SHP77 (cell line): ENCODE measurements at places on chromosomes 5 and 9.

DNA sequence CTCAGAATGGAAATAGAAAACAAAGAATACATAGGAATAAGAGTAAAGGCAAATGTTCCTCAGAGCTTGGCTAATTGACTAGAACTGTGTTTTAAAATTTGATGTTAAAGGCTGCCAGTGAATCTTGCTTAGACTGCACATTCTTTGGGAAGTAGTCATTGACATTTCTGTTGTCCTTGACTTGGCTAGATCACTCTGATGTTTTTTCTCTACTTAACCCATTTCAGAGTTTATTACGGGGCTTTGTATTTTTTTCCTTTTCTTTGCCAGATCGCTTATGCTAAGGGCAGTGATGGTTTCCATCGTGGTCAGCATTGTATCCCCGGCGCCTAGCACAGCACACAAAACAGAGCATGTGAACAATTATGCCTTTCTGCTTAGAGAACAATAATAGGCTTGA lies 1126.7 kb upstream of the CDH9 start:
- no peak for DNase-seq

DNA sequence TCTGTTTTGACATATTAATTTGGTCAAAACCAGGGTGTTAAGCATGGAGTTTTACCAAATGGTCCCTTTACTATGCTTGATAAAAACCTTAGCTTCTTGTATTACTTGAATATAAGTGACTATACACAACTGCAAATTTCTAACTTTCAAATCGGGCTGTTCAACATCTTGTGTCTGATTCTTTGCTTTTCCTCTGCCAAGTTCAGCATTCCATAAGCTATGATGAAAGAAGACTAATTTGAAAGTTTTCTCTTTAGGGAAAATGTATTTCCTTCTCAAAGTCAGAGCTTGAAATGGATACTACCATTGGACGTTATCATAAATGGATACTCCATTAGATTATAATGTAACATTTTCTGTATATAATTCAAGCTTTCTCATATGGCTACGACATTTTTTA lies 792.9 kb downstream of the EFNA5 start:
- DNase-seq, result no peak

DNA sequence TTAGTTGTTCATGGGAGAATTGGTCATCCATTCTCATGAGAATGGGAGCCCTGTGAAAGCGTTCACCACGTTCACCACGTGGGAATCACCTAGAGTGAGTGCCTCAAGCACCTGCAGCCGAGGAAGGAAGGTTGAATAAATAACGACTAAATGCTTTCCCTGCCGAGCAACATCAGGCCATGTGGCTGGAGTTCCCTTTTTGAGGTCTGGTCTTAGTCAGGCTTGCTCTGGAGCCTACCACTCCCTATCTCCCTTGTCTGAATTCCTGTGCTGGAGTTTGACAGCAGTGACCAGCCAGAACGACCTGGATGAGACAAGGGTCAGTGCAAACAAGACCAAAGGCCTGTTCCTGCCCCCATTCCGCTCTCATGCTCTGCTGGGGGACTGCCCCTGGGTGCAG lies 28.5 kb downstream of the KCNMB1 start:
- no peak for DNase-seq

DNA sequence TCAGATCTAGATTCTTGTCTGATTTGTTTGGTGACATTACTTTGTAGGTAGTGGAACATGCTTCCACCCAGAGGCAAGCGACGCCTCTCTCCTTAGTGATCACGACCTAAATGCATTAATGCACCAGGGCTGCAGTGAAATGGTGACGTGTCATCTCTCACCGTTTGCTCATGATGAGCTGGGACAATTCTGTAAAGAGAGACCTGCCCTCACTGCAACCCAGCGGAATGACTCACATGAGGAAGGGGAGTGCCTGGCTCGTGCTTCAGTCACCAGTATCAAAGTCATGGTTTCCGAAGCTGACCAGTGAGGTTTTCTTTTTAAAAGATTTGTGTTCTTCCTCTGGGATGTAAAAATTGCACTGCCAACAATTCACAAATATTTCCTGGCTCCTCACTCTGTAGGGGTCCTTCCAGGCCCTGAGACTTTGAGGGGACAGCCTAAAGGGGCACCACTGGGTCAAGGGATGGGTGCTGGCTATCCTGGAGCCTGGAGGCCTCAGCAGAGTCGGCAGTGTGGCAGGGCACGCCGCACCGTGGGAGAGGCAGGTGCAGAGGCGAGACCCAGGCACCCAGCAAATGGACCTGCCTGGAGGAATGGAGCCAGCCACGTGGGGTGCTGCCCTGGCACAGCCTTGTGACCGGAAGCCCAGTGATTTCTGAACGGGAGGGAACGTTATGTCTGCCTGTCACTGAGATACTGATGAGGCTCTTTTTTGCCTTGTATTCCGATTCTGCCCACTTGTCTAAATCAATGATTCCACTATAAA lies 17.3 kb downstream of the QSOX2 start:
- no peak for DNase-seq

- no peak for DNase-seq
Measured at GRCh38 chr5:173916233-173916632, 28.1 kb downstream of the CPEB4 start.

GRCh38 chr5:57181154-57181553 lies 7.3 kb downstream of the GPBP1 start:
- no peak for DNase-seq

- DNase-seq, result no peak
Measured at GRCh38 chr5:150556859-150557508, 49.1 kb downstream of the NDST1 start.
